OCI-LY7 (cell line): ENCODE measurements at places on chromosomes 4 and X. TPM values are rescaled to one million over a fixed set of nuclear protein-coding genes. Genes with fewer than 3 reads are reported as not detected.

Gene SRPX2
- total RNA-seq: not detected in 2 replicates

Gene TEX13D
- total RNA-seq: not detected in 2 replicates

- no peak for DNase-seq
These were observed 154.6 kb upstream of the MAGEB2 start for GRCh38 chrX:30060718-30061117.

GRCh38 chr4:74555231-74555630, 110.3 kb downstream of the AREG start:
- no peak for DNase-seq

- DNase-seq: no peak
These were observed 744.5 kb upstream of the FAM241A start for GRCh38 chr4:111400741-111401140.

GRCh38 chr4:153950100-153950979, 161.5 kb upstream of the SFRP2 start:
- DNase-seq: no peak

- no peak for DNase-seq
These were observed 420.3 kb downstream of the FAT4 start for GRCh38 chr4:125735102-125735501.
